NCI-H69 (cell line): ENCODE measurements at places on chromosomes 16 and 17.

- DNase-seq, result no peak
Observed at GRCh38 chr17:32551186-32551955, 64.6 kb downstream of the CDK5R1 start.

GRCh38 chr17:48604770-48605329 is at the start of gene HOXB6:
Gene HOXB6, minus strand, starts transcription at chr17:48604986. Its CDS starts 6,836 bp downstream, at chr17:48598150.
- no peak for DNase-seq

DNA sequence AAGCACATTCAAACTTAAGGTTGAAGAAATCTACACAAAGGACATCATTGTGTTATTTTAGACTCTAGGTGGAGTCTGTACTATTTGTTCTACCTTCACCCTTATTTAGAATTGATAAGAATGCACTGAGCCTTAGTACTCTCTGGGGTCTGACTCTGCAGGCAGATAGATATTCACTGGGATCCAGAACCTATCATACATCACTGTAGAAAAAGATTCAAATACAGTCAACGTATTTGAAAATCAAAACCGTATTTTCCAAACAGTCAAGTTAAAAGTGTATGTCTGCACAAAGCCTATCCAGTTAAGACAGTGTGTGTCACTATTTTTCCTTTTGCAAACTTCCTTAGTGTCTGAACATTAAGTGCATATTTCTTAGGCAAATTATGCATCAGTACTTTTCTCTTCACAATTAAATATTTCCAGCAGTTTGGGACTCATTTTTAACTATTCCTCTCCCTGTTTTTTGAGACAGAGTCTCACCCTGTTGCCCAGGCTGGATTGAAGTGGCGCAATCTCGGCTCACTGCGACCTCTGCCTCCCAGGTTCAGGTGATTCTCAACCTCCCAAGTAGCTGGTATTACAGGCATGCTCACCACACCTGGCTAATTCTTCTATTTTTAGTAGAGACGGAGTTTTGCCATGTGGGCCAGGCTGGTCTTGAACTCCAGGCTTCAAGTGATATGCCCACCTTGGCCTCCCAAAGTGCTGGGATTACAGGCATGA is 22.3 kb downstream of the MOSMO start:
- no peak for DNase-seq

- no peak for DNase-seq
Observed at GRCh38 chr16:13864689-13865088, 55.3 kb upstream of the ERCC4 start.

DNA sequence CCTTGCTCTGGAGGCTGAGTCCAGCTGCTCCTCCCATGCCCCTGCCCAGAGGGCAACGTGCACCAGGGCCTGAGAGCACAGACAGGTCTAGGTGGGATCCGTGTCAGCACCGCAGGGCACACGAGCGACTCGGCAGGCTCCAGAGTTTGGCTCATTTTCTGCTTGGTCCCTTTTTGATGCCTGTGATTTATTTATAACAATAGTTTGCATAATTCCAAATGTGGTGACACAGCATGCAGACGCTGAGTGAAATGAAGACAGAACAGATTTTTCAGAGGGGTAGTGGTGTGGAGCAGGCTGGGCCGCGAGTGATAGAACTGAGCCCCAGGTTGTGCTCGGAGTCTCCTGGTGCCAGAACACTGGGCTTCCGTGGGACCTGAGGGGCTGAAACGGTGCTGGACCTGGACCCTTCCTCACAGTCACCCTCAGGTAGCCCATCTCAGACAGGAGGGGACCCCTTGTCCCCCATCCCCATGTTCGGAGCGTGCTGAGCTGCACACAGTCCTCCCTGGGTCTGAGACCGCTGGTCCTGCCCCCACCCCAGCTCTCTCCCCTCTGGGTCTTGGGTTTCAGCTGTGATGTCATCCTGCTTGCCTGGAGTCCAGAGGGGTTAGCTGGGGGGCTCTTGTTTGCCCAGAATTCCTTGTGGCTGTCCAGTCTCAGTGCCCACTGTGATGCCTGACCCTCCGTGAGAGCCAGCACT is 95.9 kb downstream of the METRNL start:
- DNase-seq, result no peak

DNA sequence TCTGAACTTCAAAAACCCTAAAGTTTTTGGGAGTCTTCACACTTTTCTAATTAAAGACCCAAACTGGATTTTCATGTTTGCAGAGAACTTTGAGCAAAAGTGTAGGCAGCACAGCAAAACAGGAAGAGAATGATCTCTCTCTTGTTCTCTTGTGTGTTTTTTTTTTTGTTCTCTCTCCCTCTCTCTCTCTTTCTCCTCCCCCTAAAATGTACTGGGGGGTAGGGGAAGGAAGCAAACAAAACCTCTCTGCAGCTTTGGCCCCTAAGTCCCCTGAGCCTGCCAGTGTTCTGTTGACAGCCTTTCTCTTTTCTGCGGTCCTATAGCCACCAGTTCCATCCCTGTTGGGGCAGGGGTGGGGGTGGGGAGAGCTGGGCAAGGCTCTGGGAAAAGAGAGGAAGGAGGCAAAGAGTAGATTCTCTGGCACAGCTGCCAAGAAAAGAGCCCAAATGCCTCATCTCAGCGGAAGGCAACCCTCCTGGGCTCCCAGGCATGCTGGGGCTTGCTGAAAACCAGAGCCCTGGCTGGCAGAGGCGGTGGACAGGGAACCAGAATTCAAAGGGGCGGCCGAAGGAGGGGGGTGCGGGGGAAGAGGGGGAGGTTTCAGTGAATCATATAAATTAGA is 295.3 kb downstream of the SOX9 start:
- peak; percentile 95 for DNase-seq

DNA sequence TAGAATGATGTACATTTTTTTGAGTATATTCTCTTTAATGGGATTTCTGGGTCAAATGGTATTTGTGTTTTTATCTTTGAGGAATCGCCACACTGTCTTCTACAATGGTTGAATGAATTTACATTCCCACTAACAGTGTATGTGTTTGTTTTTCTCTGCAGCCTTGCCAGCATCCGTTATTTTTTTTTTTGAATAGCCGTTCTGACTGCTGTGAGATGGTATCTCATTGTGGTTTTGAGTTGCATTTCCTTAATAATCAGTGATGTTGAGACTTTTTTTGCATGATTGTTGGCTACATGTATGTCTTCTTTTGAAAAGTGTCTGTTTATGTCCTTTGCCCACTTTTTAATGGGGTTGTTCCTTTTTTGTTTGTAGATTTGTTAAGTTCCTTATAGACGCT is 172.7 kb upstream of the CDH8 start:
- DNase-seq, result no peak

DNA sequence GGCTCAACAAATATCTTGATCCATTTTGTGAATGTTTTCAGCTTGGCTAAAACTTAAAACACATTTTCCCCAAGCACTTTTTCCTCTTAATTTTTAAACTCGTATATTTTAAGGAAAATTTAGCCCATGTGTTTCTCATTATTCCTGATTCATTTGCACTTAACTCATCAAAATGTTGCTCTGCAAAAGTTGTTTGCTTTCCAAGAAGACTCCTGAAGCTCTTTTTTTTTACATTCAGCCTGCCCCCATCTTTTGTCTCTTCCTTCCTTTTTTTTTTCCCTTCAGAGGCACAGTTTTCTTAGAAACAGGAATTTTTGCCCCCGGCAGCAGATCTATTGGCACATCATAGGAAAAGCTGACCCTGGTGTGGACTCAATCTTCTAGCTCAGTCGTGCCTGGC is 155.0 kb upstream of the SALL1 start:
- DNase-seq, result no peak

GRCh38 chr17:41065829-41066624 is at the start of gene KRTAP2-4:
Gene KRTAP2-4, minus strand, starts transcription at chr17:41065879. Its CDS starts 34 bp downstream, at chr17:41065845.
- DNase-seq, result no peak

GRCh38 chr16:75043175-75043895 is 44.5 kb downstream of the ZNRF1 start:
- DNase-seq, result no peak

- no peak for DNase-seq
Observed at GRCh38 chr17:10120109-10120485, 78.3 kb downstream of the GAS7 start.

- no peak for DNase-seq
Observed at GRCh38 chr17:35546487-35546886, 9.0 kb upstream of the SLFN12L start.

DNA sequence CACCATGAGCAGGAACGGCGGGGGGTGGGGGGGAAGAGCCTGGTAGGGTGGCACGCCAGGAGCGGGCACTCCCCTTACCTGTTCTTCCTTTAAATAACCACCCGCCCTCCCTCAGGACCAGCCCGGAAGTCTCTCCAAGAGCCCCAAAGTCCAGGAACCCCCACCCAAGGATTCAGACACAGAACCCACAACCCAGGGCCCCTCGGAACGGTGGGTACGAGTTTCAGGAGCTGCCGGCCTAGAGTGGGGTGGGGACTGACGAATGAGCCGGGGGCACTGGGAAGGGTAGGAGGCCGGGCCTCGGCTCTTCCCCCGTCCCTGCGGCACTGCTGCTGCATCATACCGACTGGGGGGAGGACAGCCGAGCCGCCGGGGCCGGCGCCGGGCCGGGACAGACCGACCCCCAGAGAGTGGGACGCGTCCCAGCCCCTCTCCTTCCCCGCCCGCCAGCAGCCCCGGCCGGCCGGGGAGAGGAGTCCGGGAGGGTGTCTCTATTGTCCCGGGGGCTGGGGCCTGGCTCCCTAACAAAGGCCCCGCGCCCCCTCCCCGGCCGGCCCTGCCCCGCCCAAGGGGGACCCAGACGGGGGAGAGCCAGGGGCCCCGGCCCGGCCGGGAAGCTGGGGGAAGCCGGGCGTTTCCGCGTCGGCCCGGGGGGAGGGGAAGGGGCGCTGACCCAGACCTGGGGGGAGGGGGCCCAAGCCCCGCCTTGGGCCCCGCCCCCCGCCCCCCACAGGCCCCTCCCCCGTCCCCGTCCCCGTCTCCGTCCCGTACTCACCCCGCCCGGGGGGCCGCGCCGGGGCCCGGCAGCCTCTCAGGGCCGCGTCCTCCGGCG is 747 bp downstream of the ATXN7L3 start:
- peak; percentile 84 for DNase-seq

- DNase-seq, result no peak
Observed at GRCh38 chr16:30925995-30926811, 2.8 kb downstream of the FBXL19 start.

GRCh38 chr17:62674841-62675240 is 47.4 kb downstream of the MRC2 start:
- no peak for DNase-seq

DNA sequence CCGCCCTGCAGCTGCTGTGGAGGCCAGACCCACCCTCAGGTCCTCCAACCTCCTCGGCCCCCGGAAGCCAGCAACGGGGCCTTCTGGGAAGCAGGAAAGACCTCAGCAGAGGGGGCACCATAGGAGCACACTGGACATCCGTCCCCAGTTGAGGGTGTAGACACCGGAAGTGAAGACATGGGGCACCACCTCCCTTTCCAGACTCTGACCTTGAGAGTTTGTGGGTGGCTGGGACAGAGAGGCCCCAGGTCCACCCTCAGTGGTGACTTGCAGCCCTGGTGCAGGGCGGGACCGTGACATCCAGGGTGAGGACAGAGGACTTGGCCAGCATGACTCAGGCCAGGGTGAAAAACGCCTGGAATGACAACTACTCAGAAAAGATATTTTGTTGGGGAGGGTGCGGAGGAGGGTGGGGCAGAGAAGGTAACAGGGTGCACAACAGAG is 19.9 kb downstream of the CEP295NL start:
- no peak for DNase-seq

GRCh38 chr17:56451629-56452028 is 141.9 kb upstream of the NOG start:
- no peak for DNase-seq
